ENCODE measurements at places on chromosomes 7 and 10.

DNA sequence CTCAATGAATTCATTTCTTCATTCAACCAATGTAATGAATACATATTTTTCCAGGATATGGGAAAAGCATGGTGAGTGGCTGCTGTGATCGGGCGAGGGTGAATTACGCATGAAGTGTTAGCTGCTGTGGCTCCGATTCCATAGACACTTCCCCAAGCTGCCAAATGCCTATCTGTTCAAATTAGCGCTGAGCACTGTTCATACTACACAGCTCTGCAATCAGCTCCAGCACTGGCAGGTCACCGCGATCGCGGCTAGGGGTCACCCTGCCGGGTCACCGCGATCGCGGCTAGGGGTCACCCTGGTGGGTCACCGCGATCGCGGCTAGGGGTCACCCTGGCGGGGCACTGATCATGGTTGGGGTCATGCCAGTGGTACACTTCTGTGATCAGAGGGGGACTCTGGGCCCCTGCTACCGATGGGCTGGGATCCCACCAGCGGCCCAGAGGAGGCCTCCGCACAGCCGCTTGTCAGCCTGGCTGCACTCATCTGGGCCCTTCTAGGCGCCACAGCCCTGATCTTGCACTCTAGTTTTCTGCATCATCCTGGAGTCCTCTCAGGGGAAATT, 49.3 kb downstream of the JAKMIP3 start:
- DNase-seq: no peak

GRCh38 chr7:153938451-153938850, 113.7 kb upstream of the DPP6 start:
- DNase-seq: no peak

DNA sequence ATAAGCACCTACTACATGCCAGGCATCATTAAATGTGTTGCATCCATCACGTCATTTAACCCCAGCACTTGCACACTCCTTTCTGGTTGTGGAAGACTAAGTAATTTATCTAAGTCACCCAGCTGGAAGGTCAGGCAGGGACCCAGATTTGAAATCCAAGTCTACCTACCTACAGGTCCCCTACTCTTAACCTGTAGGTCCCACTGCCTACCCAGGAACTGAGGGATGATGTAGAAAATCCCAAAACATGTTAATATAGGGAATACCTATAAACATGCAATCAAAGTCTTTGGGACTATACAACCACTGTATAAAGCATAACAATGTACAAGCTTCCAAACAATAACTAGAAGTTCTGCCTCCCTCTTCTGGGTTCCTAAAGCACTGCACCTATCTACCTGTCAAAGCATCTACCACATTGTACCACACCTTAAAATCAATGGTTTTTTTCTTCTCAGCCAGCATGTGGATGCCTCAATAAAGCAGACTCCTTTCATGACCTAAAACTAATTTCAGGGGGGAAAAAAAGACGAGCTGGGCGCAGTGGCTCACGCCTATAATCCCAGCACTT, 5.6 kb downstream of the IL6 start:
- DNase-seq: peak; percentile 37

- peak; percentile 92 for DNase-seq
Measured at GRCh38 chr10:3486346-3487065, 298.5 kb downstream of the KLF6 start.

DNA sequence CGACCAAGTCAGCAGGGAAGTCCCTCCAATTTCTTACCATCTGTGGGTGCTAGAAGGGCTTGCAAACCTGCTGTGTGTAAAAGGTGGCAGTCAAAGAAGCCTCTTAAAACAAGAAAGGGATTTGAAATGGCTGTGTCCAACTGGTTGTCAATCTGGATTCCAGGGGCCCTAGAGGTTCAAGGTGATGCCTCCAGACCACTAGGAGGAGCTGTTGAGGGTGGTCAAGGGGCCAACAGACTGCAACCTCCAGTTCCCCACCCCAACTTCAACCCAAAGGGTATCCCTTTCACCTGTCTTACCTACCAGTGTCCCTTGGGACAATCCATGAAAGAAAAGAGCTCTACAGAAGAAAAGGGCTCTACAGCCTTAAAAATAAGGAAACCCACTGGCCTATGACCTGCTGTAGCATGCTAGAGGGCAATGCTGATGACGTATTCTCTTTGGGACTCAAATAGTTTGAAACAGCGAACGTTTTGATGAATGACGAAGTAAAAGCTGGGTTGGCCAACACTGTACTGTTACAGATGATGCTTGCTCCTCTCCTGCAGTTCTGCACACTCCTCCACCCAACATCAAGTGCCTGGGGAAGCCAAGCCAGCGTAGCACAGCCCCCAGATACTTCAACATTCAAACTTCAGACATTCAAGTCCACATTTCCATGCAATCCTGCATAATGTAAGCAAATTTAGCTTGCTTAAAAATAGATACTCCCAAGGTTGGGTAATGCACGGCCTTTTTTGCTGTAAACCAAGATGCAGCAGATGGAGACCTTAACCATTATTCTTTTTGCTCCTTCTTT, 45.9 kb upstream of the WDR11 start:
- DNase-seq: no peak

DNA sequence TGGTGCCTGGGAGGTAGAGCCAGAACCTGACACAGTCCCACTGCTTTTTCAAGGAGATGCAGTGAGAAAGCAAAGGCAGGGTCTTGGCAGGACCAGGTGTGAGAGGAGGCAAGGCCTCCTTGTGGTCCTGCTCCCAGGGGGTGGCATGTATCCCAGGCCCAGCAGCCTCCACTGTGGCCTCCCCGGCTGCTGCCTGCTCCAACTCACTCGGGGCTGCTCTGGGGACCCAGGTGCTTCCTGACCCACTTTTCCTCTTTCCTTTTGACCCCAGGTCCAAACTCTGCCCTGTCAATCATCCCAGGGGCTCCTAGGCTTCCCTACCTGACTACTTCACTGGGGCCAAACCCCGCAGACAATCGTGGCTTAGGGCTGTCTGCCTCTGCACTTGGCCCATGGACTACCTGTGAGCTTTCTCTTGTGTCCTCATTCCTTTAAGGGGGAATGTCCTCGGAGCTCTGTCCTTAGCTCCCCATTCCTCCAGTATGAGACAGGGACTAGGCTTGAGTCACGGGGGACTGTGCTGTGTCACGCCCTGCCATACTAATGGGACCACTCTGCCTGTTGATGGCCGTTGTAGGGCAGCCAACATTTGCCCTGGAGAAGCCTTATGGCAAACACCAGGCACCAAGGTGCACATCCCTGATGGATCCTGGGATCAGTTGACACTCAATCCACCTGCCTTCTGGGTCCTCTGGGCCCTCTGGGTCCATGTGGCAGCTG, 1.1 kb upstream of the AEBP1 start:
- no peak for DNase-seq

DNA sequence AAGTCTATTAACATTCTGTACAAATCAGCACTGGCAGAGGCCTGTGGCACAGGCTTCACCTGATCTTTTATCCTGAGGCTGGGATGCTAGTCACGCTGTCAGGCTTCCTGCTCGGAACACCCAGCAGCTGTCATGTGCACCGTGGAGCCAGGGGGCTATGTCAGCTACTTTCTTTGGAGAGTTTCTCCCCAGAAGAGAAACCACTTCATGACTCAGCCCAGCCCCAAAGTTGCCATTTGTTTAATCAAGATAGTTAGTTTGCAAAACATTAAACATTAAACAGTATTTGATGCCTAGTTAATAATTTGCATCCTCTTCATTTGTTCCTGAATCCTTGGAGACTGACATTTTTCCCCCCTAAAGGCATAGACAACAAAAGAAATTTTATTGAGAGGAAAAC, at the start of gene HABP2:
HABP2 (plus strand) TSS at position 353 of the 400 bp plus-strand sequence. CDS start 69 bp downstream, outside the sequence.
- DNase-seq: no peak

GRCh38 chr10:129847741-129848483, 116.2 kb downstream of the EBF3 start:
- DNase-seq: no peak

GRCh38 chr10:46545861-46546590, 10.4 kb downstream of the GPRIN2 start:
- no peak for DNase-seq

DNA sequence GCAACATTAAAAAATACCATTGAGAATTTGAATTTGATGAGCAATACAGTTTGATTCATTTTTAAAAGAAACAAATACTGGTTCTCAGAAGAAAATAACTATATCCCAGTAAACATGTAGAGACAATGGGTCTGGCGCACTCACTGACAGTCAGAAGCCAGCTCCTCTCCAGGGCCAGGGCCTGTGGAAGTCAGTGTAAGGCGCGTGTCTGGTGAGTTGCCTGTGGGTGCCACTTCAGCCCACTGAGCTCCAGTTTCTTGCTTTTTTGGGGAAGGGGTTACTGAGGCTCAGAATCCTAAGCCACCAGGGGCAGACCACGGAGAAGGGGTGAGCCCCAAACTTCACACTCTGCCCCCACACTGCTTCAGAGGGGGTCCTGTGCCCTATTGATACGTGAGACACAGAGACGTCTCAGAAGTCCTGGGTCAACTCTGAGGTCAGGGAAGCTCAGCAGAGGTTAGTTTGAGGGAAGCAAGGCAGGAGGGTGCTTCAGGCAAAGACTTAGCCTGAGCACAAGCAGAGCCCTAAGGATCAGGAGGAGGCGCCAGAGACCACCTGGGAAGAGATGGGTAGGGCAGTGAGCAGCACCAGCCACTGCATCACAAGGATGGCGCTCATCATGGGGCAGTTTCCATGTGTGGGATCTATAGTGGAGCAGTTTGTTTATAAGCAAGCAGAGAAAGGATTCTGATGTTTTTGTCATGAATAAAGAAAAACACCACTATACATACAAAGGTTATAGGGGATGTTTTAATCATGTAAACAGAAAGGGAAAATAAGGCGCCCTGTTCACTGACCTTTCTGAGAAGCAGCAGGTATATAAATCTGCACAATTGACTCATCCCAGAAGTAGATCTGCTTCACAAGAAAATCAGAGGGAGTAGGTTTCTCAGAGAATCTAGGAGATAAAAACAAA, 95.7 kb downstream of the PKD1L1 start:
- DNase-seq: no peak

DNA sequence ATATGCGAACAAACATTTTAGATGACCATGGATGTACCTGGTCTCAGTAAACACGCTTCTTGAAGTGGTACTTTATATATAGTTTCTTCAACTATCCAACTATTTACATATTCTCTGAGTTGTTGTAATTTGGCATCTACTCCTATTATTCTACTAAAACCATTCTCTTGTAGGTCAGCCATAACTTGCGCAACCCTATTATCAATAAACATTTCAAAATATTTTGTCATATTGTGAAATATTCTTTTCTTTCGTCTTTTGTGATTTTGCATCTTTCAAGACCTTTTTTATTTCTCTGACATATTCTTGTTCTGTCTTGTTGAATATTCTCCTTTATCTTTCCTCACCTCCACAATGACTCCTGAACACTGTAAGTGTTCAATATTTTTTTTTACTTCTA, 753.3 kb downstream of the NXPH1 start:
- no peak for DNase-seq

DNA sequence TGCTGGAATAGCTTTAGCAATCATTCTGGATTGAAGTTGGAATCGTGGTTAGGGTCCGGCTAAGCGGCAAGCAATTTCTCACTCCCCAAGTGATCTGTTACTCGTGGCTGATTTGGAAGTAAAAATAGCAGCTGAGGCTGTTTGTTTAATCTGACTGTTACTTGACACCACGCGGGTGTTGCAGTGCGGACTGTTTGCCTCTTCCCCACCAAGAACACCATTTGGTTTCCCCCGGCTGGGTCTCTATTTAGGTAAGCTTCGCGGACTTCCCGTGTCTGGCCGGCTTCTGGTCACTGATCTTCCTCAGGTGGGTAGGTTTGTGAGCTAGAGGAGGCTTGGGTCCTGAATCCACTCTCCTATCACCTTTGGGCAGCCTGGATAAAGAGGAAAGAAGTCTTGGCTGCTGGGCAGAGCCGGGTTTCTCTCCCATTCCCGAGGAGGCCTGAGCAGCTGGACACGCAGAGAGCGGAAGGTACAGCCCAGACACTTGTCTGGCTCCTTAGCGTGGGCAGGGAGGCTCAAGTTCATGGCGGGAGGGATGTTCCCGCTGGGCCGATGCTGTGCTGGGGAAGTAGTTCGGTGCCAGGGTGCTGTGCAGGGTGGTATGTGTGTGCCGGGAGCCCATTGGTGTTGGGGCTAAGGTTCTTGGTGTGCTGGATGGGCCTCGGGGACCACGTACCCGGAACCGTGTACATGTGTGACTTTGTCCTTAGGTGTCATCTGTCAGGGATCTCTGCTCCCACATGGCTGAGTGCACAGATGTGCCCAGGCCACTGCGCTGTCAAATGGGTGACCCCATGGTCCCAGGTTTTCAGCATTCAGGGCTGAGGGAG, at the start of gene C10orf71:
C10orf71 (plus strand) TSS at position 188 of the 833 bp plus-strand sequence. CDS start 23,376 bp downstream, outside the sequence.
- no peak for DNase-seq

GRCh38 chr7:151232917-151233701, 826 bp downstream of the CHPF2 start:
- DNase-seq: peak; percentile 88

GRCh38 chr7:28507525-28508282, 95.4 kb downstream of the CREB5 start:
- DNase-seq: no peak

- no peak for DNase-seq
Measured at GRCh38 chr10:97724341-97724941, 10.9 kb downstream of the MARVELD1 start.

DNA sequence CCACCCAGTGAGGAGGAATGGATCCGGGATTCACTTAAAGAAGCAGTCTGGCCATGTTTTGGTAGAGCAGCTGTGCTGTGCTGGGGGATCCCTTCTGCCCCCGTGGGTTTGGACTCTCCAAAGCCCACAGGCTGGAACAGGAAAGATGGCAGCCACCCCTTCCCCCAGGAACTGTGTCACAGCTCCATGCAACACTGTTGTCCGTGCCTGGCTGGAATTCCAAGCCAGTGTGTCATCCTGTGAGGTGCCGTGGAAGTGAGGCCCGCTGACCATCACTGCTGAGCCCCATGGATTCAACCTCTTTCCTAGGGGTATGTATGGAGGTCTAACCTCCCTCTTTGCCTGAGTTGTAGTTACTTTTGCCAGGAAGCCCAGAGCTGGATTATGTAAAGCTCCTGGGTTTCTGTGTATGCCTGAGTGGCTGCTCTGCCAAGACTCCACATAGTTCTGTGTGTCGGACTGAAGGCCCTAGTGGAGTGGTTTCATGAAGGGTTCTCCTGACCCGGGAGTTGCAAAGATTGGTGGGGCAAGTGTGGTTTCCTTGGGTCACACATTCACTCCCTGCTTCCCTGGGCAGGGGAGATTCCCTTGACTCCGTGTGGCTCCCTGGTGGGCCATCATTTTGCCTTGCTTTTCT, 35.1 kb upstream of the PCGF5 start:
- DNase-seq: peak; percentile 86

DNA sequence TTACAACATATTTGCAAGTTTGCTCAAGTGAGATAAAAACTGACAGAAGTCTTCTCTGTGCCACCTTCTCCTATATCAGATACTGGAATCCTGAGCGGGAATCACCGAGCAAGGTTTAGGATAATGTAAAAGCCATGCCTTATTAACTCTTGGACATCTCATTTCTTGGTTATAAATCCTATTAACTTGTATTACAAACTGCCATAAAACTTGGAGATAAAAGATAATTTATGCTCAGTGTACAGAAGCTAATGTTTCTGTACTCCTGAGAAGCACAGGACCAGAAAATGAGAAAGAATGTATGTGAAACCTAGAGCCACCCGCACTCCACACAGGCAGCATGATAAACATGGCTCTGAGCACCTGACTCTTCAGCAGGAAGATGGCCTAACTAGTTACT, 181.2 kb upstream of the NOBOX start:
- DNase-seq: no peak

- DNase-seq: no peak
Measured at GRCh38 chr10:125866421-125867029, 14.6 kb downstream of the DHX32 start.

GRCh38 chr10:118343115-118343514, 991 bp upstream of the FAM204A start:
- no peak for DNase-seq

- DNase-seq: no peak
Measured at GRCh38 chr10:57017356-57018037, 656.4 kb upstream of the ZWINT start.

- DNase-seq: no peak
Measured at GRCh38 chr7:47982610-47983009, 3.2 kb upstream of the HUS1 start.

Measured in astrocyte of the hippocampus (primary cell).